ENCODE measurements at places on chromosomes 11 and 22.

GRCh38 chr11:117702946-117703598 is 93.9 kb downstream of the DSCAML1 start:
- DNase-seq: no peak

DNA sequence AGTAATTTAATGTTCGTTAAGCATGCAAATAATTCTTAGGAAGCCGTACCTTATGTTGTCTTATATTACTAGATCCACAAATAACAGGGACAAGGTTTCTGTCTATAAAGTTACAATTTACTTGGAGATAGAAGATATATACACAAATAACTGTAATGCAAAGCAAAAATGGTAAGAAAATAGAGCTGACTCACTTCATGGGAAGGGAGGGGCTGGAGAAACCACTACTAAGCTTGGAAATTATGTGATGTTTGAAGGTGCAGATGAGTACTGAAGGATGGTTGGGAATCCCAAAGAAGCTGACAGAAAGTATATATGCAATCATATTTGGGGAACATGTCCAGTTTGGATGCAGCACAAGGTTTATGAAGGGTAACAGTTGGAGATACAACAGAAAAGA is 4.0 kb downstream of the NPAT start:
- DNase-seq: no peak

DNA sequence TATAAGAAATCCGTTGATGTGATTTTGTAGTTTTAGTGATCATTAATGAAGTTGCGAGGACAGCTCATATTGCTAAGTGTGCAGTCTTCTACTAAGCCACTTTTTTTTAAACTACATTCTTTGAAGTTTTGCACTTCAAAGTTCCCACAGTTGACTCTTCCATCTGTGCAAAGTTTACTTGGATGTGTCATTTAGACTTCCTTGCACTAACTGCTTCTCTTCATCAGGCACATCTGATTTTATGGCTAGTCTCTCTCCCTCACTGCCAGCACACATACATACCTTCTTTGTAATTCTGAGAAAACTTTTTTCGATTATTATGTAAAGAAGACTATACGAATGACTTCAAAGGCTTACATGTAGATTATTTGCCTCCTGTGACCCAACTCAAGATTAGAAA is 250.0 kb downstream of the DYNC2H1 start:
- DNase-seq: no peak

DNA sequence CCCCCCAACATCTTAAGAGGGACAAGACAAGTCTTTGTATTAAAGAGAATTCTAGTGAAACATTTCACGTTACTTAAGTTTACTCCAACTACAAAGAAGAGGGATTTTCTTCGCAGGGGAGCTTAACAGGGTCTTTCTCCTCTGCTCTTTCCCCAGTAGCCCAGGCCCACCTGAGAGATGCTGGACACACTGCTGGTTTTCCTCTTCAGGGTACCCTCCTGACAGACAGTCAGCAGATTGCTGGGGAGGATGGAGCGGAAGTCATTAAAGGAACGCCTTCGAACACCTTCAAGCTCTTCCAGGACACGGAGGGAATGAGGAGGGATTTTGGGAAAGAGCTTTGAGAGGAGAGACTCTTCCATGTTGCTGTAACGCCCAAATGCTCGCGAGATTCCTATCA is 39.1 kb downstream of the PI4KA start:
- no peak for DNase-seq

GRCh38 chr22:19962246-19962908 is 20.8 kb upstream of the TXNRD2 start:
- DNase-seq: no peak

DNA sequence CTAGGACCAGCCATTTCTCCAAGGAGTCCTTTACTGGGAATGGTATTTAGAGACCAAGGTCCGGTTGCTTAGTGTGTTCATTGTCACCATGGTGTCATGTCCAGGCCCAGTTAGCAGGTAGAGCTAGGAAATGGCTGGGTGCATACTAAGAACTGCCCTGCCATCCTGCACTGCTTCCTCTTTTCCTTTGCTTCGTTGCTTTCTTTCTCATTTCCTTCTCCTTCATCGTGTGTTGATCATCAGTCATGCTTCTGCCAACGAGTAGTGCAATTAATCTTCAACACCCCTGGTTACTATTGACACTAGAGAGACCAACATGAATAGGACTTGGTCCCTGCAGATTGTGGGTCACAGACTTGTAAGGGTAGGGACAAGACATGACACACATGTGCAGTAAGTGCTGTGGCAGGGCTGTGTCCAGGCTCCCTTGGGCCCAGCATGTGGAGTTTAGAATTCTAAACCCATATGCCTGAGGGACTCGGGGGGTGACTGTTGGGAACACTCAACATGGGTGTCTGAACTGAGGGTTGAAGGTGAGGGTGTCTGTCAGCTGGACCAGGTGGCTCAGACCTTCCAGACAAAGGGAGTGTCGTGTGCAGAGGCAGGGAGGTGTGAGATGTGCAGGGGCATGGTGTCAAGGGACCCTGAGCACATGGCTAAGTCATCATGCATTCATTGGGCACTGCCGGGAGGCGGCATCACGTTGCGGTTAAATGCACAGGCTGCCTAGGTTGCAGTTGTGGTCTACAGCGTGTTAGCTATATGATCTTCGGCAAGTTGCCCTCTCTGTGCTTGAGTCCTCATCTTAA is 42.6 kb downstream of the ST14 start:
- no peak for DNase-seq

DNA sequence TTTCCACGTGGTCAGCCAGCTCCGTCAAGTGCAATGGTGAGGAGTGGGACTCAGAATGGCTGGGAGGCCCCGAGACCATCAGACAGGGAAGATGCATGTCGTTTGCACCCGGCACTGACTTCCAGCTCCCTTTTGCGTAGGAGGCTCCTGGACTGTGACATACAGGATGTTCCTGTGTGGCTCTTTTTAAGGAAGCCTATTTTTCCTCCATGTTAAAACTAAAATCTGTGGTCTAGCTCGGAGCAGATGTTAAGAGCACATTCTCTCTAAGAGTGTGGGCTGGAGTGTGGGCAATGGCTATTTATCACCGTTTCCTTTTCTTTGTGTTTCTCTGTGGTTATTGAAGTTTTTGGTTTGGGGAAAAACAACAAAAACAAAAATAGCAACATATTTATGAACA is 40.9 kb upstream of the AMPD3 start:
- no peak for DNase-seq

DNA sequence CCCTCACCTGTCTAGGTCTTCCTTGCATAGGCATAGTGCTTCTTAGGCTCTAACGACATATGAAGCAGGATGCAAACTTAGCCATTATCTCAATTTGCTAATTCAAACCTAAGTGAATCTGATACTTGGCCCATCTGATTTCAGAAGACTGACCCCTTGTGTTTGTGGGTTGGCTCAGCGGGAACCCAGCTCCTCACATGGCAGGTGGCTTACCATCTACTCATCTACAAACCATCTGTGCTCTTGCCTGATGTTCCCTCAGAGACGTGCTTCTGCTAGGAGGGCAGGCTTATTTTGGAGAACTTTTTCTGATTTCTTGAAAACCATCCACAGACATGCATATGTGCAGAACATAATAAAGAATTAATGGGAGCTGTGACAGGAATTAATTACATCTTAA is 15.2 kb downstream of the ELMOD1 start:
- no peak for DNase-seq

DNA sequence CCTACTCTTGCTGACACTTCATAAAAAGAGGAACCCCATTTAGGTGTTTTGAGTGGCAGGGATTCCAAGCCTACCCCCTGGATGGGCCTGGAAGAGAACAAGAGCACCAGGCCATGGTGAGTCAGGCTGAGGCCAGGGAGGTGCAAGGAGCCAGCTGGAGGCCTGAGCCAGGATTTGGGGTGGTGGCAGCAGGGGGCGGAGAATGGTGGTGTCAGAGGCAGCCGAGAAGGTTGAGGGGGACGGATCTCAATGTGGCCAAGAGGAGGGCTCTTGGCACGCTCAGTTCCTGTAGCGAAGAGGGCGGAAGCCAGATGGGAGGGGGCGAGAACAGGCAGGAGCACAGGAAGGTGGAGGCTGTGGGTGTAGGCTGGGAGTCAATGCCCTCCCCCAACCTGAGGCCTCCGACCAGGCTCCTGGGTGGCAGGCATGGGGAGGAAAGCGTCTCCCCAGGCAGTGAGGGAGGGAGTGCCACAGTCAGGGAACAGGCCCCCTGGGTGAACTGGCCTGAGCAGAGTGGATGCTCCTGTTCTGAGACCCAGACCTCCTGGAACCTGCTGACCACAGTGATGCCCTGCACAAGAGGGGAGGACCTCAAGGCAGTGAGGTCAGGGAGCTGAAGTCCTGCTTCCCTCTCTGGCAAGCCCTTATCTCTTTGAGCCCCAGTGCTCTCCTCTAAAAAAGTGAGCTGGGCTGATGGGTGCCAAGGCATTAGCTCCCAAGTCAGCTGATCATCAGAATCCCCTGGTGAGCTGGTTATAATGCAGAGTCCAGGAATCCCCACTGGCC is 13.9 kb downstream of the RTN4RL2 start:
- DNase-seq: no peak

GRCh38 chr11:18934195-18934814 is 4.9 kb downstream of the MRGPRX1 start:
- DNase-seq: no peak

DNA sequence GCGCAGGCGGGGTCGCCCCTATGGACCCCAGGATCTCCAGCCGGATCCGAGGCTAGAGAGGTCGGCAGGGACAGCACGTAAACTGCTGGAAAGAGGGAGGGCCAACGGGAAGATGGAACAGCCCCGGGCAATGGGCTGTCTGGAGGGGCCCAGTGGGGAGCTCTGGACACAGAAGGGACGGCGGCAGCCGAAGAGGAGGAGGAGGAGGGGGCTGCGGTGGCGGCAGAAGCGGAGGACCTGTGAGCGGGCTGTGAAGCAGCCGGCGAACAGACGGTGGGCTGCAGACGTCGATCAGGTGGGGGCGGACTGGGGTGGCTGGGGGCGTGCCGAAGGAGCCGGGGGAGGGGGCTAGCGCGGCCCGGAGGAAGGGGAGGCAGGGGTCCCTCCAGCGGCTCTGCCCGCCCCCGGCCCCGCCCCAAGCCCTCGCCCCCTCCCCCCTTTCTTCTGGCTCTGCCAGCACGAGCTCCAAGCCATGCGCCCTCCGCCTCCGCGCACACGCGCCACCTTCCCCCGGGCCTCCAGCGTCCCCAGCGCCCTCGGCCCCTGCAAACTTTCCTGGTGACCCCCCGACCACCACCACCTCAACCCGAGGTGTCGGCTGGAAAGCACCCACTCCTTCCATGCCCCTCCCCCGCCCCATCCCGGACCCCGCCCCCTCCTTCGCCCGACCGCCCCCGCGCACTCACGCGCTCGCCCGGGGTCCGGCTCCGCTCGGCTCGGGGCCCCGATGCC is 432 bp downstream of the TNKS1BP1 start:
- DNase-seq: no peak

- DNase-seq: no peak
These were observed 16.4 kb upstream of the SCGB1A1 start for GRCh38 chr11:62402226-62402959.

DNA sequence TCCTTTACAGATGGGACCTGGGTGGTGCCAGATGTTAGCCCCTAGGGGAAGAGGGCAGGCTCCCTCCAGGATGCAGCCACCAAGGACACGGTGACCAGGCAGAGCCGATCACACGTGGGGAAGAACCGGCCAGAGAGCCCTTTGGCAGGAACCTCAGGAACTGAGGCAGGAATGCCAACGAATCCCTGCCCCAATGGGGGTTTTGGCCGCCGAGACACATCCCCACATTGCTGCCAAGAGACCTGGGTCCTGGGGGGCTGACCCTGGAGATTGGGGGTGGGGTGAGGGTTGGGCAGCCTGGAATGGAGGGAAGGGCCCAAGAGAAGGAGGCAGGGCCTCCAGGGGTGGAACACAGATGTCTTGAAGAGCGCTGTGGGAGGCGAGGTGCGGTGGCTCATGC is 28.7 kb upstream of the LMO1 start:
- no peak for DNase-seq

DNA sequence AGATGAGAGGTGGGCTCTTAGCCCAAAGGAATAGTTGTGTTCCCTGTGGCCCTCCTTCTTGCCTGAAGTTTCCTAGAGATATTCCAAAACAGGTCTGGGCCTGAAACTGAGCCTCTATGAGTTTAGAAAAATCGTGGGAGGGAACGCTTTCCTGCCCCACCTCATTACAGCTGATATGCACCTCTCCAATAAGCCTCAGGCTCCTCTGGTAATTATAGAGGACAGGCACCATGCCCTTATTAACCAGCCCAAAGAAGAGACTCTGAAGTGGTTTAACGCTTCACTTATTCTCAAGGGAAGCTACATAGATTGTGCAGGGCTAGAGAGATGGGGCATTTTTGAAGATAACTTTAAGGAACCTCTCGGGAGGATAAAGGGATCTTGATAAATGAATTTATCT is 3.4 kb upstream of the MPZL2 start:
- DNase-seq: peak; percentile 16

DNA sequence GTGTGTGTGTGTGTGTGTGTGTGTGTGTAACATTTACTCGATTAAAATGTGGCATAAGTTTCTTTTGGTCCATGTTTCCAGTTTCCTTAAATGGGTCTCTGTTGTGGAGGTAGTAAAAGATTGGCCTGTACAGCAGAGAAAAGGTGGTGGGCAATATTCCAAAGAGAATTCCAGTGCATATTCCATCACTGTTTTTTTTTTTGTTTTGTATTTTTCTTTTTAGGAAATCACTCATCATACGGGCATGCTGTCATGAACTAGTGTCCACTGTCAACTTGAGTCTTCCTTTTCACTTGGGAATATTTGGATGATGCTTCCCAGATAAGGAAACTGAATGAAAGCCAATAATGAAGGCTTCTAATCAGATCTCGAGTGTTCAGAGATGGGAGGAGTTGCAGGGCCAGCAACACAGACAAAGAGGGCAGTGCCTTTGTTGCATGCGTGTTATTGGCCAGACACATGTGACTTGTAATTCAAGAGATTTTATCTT is 95.2 kb upstream of the PDGFD start:
- no peak for DNase-seq

DNA sequence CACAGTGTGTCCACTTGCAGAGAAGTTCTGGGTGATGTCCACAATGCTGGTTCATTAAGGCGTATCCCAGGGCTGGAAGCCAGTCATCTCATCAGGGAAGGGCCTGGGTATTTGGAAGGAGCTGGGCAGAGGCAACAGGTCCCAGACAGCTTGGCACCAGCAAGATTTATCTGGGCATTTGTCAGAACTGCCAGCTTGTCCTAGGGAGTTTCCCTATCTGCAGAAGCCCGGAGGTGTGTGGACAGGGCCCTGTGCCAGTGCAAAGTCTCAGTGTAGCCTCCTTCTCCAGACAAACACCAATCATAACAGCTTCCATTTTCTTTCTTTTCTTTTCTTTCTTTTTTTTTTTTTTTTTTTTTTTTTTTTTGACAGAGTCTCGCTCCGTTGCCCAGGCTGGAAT is 125.3 kb upstream of the TIMP3 start:
- DNase-seq: no peak

DNA sequence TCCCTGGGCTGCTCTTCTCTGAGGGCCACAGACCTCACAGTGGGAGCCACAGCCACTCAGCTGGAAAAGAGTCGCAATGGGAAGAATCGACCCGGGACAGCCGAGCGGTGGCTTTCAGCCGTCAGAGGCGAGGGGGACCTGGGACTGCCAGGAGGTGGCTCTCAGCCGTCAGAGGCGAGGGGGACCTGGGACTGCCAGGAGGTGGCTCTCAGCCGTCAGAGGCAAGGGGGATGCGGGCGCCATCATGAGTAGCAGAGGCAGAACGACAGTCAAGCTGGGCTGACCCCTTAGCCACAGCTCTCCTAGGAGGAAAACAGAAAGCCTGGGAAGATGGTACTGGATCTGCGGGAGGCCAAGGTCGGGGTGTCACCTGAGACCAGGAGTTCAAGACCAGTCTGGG is 14.9 kb upstream of the MUC2 start:
- DNase-seq: no peak
